ENCODE measurements at places on chromosomes 1 and 21.

- DNase-seq: peak; percentile 60
Measured at GRCh38 chr1:160550572-160551034, 27.5 kb upstream of the SLAMF6 start.

DNA sequence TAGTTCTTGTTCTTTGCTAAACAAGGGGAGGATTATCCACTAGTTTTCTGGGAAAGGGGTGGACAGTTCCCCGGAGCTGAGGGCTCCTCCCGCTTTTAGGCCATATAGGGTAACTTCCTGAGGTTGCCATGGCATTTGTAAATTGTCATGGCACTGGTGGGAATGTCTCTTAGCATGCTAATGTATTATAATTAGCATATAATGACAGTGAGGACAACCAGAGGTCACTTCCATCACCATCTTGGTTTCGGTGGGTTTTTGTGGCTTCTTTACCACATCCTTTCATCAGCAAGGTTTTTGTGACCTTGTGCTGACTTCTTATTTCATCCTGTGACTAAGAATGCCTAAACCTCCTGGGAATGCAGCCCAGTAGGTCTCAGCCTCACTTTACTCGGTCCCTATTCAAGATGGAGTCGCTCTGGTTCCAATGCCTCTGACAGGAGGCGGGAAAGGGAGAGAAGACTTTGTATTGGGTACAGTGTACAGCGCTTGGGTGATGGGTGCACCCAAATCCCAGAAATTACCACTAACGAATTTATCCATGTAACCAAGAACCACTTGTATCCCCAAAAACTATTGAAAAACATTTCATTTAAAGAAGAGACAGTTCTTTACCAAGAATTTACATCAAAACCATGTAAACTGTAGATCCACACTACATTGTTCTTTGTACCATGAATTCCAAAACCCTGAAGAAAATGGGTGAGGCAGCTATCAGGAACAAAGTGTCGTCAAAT, 8.7 kb upstream of the SLC2A5 start:
- no peak for DNase-seq

GRCh38 chr1:10939654-10940450, 72.6 kb upstream of the TARDBP start:
- no peak for DNase-seq

GRCh38 chr1:60965280-60965854, 117.0 kb upstream of the NFIA start:
- DNase-seq: no peak

GRCh38 chr21:34545079-34545884, 33.3 kb upstream of the KCNE1 start:
- peak; percentile 5 for DNase-seq

GRCh38 chr1:5711956-5712645, 280.1 kb downstream of the NPHP4 start:
- DNase-seq: no peak

DNA sequence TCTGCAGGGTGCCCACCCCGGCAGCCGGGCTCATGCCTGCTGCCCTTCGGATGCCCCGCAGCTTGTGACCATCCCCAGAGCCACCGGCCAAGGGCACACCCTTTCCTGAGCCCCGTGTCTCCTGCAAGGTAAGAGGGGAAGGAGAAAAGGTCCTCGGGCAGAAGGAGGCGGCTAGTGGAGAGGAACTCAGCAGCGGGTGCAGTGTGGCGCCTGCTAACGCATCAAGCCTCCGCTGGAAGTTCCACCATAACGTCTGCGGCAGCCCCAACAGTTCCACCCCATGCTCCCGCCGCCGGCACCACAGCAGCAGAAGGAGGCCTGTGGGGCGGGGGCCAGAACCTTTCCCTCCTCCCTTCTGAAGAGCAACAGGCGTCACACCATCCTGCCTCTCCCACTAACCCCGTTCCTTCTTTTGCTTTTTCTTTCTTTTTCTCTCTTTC, 990 bp downstream of the VWA5B1 start:
- DNase-seq: no peak

DNA sequence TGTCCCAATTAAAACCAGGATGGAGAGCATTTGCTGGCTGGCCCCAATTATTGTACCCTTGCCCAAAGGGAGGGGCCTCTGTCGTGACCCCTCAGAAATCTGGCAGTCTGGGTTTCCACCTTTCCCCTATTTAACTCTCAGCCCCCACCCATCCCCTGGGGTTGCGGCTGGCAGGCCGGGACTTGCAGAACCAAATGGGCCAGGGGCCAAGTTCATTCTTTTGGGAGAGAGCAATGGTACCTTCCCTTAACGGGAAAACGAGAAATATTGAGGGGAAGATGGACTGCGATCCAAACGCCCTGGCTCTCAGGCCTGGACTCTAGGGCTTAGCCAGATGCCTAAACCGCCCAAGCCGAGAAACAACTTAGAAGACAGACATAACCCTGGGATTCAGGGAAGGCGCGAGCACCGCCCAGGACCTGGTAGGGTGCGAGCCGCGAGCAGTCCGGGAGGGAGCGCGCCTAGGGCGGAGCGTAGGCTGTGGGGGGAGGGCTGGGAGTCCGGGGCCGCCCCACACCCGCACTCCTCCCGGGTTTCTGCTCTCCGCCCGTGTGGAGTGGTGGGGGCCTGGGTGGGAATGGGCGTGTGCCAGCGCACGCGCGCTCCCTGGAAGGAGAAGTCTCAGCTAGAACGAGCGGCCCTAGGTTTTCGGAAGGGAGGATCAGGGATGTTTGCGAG, at the start of gene SLC27A3:
Gene SLC27A3 (plus strand): TSS at position 628 of the 678 bp plus-strand sequence. CDS start 91 bp downstream, outside the sequence.
- no peak for DNase-seq

DNA sequence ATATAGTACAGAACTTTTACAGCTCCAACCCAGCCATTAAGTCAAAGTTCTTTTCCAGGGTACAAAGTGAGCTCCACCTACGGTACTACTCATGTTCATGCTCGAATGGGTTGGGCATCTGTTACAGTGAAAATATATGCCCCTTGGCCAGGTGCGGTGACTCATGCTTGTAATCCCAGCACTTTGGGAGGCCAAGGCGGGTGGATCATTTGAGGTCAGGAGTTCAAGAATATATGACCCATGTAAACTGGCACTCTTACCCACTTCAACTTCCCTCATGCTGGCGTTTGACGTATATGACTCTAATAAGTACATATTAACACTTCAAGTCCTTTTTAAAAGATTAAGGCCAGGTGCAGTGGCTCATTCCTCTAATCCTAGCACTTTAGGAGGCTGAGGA, 71.3 kb upstream of the PKN2 start:
- no peak for DNase-seq

GRCh38 chr1:224879162-224879803, 50.2 kb upstream of the DNAH14 start:
- DNase-seq: no peak

DNA sequence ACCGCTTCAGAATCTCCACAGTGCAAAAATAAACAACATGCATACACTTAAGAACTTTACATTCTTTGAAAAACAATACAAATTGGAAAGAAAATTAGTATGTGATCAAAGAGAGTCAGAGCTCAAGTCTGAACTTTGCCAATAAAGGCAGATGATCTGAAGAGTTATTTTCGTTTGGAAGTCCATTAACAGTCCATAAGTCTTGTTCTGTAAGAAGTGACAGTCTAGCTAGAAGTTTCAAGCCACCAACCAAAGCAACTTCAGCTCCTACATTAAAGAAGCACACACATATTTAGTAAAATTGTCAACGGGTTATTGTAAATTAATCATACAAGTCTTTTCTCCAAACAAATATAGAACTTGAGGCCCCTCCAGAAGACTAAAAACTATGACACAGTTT, 20.7 kb downstream of the ANGEL2 start:
- DNase-seq: no peak

GRCh38 chr1:101295209-101295608, 58.4 kb downstream of the S1PR1 start:
- DNase-seq: no peak

DNA sequence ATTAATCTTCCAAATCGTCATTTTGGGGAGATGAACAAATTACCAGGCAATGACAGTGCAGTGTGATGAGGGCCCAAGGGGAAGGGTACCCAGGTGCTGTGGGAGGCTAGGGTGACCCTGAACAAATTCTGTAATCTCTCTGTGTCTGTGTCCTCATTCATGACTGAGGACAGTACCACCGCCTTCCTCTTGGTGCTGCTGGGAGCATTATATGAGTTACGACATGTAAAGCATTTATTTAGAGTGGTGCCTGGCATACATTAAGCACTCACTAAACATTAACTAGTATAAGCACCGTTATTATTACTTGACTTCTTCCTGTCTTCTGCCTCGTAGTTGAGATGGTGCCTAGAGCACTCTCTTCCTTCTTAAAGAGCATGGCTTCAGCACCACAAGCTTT, 468.2 kb upstream of the VAMP3 start:
- DNase-seq: no peak

- DNase-seq: no peak
Measured at GRCh38 chr21:33314111-33314510, 10.7 kb upstream of the IFNAR1 start.
